Lung (tissue), 17 donors: ENCODE measurements at places on chromosomes 7 and 10. TPM values are rescaled to one million over a fixed set of nuclear protein-coding genes. Genes with fewer than 3 reads are reported as not detected.

- DNase-seq: peak; percentile 50
- H3K4me3 ChIP-seq: no peak overlapping the region
- H3K27ac ChIP-seq: no peak overlapping the region
- no peaks in the 10 kb centered on the region for H3K4me1 ChIP-seq
- no peaks in the 10 kb centered on the region for H3K27me3 ChIP-seq
Observed at GRCh38 chr10:79322616-79323543, 24.4 kb upstream of the PPIF start.

GRCh38 chr10:17386616-17387075 is 67.7 kb downstream of the ST8SIA6 start:
- H3K36me3 ChIP-seq: no peaks in the 10 kb centered on the region
- no peak overlapping the region for H3K4me3 ChIP-seq
- H3K4me1 ChIP-seq: peaks cover 6% of the 10 kb centered on the region
- H3K27me3 ChIP-seq: no peaks in the 10 kb centered on the region
- no peak overlapping the region for H3K27ac ChIP-seq

GRCh38 chr7:27842094-27842692 is 102.2 kb downstream of the TAX1BP1 start:
- no peaks in the 10 kb centered on the region for H3K36me3 ChIP-seq
- no peaks in the 10 kb centered on the region for H3K4me1 ChIP-seq
- H3K27ac ChIP-seq: no peak overlapping the region
- H3K27me3 ChIP-seq: no peaks in the 10 kb centered on the region
- DNase-seq: no peak

GRCh38 chr7:117896339-117896738 is 23.1 kb upstream of the CTTNBP2 start:
- no peak for DNase-seq
- H3K36me3 ChIP-seq: no peaks in the 10 kb centered on the region
- H3K4me1 ChIP-seq: no peaks in the 10 kb centered on the region

DNA sequence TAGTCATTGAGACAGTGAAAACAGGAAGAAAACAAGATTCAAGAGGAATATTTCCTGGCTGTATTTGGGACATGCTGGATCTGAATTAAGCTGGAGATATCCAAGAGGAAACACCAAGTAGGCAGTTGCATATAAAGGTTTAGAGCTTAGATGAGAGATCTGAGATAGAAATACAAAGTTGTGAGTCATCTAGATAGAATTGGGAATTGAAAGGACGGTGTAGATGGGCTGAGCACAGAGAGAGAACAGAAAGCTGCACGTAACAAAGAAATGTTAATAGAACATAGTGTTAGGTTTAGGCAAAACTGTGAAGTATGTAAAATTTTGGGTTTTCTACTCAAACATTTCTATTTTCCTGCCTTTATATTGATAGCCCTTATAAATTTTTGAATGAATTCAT is 218.5 kb upstream of the TMEM196 start:
- no peaks in the 10 kb centered on the region for H3K36me3 ChIP-seq
- no peaks in the 10 kb centered on the region for H3K27me3 ChIP-seq
- H3K4me3 ChIP-seq: no peak overlapping the region
- no peaks in the 10 kb centered on the region for H3K4me1 ChIP-seq
- no peak overlapping the region for H3K27ac ChIP-seq

The SMNDC1 gene
- 13.3 TPM for polyA plus RNA-seq

DNA sequence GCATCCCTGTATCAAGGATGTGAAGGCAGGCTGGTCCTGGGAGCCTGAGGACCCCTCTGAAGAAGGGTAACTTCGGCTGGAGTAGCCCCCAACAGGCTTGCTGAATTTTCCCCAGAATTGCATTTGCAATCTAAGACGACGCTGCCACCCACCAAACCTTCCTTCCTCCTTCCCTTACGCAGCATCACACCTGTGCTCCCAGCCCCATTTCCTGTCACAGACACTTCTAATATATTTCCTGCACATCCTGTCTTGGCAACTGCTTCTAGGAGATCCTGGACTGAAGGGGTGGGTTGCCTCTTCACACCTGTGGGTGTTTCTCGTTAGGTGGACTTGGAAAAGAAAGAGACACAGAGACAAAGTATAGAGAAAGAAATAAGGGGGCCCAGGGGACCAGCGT is 9.4 kb upstream of the PGAM1 start:
- H3K27me3 ChIP-seq: no peaks in the 10 kb centered on the region
- H3K36me3 ChIP-seq: no peaks in the 10 kb centered on the region
- no peak overlapping the region for H3K4me3 ChIP-seq
- H3K27ac ChIP-seq: no peak overlapping the region
- no peak for DNase-seq
- H3K4me1 ChIP-seq: peaks cover 4% of the 10 kb centered on the region

DNA sequence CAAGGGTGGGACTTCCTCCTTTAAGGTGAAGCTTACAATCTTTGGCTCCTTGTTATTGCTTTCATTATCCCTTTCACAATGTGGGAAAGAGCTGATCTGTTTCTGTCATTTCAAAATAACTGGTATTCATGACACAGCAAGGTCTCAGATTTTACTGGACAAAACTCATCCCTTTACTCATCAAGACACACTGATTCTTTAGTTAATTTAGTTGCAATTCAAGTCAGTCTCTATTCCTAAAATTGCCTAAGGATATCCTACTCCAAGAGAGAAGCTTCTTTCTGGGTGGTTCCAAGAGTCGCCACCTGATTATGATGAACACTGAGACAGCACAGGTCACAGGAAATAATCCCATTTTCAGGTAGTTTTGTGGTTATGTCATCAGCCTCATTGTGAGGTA is 5.8 kb upstream of the PNLIPRP3 start:
- no peak for DNase-seq
- no peak overlapping the region for H3K27ac ChIP-seq
- H3K4me1 ChIP-seq: no peaks in the 10 kb centered on the region
- no peak overlapping the region for H3K4me3 ChIP-seq
- no peaks in the 10 kb centered on the region for H3K36me3 ChIP-seq

DNA sequence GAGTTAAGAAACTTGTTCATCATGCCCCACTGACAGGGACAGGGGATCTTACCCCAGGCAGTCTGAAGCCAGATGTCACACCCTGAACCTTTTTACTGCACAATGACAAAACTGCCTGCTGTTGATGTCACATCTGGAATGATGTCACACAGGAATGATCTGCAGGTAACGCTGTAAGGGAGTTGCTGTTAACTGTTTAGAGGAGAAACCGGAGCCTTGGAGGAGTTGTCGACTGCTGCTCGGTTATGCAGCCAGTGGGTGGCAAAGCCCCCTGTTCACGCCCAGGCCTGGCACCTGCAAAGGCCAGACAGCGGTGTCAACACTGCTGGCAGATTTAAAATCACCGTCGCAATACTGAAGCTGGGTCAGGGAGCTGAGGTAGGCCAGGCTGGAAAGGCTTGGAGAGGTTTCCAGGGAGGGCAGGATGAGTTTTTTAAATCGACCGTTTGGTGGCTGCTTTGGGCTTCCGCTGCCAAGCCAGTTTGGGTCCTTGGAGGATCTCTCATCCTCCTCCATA is 10.0 kb upstream of the SLIT1 start:
- H3K4me3 ChIP-seq: no peak overlapping the region
- peaks cover 39% of the 10 kb centered on the region for H3K27me3 ChIP-seq
- H3K27ac ChIP-seq: no peak overlapping the region
- H3K4me1 ChIP-seq: peaks cover 5% of the 10 kb centered on the region
- no peaks in the 10 kb centered on the region for H3K36me3 ChIP-seq
